ENCODE measurements at places on chromosomes 7 and 10. TPM values are rescaled to one million over a fixed set of nuclear protein-coding genes. Genes with fewer than 3 reads are reported as not detected.

The SMKR1 gene
- not detected for total RNA-seq

The TMEM176B gene
- total RNA-seq: not detected

The BLNK gene
- not detected for total RNA-seq

The SPAM1 gene
- not detected for total RNA-seq

All from HepG2 (cell line).